ENCODE measurements at places on chromosomes 11 and 22.

GRCh38 chr11:103035791-103036434 is 56.0 kb downstream of the DCUN1D5 start:
- peak; percentile 92 for DNase-seq

DNA sequence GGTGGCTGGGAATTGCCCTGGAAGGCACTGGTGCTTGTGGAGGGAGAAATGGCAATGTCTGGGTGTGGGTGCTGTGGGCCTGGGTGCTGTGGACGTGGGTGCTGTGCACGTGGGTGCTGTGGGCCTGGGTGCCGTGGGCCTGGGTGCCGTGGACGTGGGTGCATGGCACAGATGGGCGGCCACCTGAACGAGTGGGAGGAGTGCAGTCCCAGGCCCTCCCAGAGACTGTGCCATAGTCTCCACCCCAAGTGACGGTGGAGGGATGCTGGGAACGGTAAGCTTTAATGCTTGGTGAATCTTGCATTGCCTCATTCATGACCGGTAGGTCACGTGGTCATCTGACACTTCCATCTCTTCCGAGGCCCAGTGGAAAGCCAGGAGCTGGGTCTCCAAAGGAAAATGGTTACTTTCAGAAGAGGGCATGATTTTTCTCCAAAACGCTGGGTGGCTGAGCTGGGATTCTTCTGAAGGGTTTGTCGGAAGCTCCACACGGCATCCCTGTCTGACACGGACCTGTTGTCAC is 28.8 kb upstream of the BRSK2 start:
- DNase-seq, result no peak

DNA sequence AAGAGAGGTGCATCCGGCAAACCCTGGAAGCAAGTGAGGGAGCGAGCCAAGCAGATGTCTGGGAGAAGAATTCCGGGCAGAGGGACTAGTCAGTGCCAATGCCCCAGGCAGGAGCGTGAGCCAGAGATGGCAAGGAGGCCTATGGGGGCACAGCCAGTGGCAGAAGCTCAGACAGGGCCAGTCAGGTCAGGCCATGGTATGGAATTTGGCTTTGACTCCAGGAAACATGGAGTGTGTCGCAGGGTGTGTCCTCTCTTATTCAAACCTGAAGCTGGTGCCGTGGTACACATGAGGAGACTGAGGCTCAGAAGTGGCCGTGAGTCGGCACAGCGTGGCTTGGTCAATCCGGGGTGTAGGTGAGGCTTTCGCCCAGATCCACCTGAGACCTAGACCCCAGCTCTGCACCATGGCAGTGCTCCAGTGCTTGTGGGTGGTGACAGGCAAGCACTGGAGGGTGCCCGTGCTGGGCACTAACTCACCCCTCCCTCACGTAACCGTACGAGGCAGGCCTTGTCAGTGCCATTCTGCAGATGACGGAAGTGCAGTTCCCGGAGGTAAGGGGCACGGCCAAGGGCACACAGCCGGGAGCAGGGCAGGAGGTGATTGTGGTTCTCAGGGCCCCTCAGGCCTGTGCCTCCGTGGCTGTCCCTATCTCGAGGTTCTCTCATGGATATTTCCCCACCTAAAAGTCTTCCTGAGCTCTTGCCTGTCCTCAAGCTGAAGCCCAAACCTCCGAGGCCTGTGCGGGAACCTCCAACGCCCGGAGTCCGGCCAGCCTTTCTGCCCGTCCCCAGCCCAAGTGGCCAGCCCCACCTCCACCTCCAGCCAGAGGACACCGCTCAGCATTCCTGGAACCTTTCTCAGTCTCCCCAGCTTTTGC is 10.6 kb upstream of the SPI1 start:
- no peak for DNase-seq

DNA sequence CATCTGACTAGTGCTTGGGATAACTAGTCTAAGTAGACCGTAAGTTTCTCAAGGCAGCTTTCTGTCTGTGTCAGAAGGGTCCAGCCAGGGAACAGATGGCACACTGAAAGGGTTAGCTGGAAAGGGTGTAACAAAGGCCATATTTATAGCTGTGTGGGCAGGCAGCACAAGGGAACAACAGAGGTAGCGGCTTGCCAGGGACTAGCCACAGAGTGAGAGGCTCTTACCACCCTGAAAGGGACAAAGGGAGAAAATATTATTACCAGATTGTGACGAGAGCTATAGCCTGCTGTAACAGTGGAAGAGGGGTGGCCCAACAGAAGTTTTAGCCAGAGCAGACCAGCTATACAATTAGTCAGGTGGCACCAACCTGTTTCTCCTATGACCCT is 129.4 kb downstream of the CCDC34 start:
- no peak for DNase-seq

DNA sequence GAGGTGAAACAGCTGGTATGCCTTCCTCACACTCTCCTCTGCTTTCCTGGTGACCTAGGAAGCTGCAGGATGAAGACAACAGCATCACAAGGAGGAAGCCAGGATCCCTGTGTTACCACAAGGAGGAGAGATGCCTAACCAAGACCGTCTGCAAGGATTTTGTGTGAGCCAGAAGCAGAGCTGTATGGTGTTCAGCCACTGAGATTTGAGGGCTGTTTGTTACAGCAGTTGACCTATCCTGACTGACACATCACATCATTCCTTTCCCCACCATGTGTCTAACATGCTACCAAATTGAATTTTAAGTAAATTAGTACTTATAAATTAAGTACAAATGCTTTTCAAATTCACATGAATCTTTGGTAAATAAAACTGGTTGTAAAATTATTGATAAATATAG is 8.9 kb upstream of the CHKA start:
- DNase-seq, result no peak

- DNase-seq, result no peak
Observed at GRCh38 chr11:62567018-62567633, 6.6 kb downstream of the EEF1G start.

DNA sequence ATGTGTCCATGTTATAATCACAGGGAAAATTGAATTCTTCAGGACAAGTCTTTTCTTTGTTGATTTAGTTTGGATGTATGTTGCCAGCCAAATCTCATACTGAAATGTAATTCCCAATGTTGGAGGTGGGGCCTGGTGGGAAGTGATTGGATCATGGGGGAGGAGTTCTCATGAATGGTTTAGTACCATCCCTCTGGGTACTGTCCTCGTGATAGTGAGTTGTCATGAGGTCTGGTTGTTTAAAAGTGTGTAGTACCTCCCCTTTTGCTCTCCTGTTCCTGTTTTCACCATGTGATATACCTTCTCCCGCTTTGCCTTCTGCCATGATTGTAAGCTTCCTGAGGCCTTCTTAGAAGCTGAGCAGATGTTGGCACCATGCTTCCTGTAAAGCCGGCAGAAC is 100.3 kb downstream of the CCDC81 start:
- no peak for DNase-seq

- no peak for DNase-seq
Observed at GRCh38 chr22:19988331-19988808, 28.3 kb downstream of the ARVCF start.

- DNase-seq, result no peak
Observed at GRCh38 chr11:77374108-77374507, 72.6 kb upstream of the GDPD4 start.

DNA sequence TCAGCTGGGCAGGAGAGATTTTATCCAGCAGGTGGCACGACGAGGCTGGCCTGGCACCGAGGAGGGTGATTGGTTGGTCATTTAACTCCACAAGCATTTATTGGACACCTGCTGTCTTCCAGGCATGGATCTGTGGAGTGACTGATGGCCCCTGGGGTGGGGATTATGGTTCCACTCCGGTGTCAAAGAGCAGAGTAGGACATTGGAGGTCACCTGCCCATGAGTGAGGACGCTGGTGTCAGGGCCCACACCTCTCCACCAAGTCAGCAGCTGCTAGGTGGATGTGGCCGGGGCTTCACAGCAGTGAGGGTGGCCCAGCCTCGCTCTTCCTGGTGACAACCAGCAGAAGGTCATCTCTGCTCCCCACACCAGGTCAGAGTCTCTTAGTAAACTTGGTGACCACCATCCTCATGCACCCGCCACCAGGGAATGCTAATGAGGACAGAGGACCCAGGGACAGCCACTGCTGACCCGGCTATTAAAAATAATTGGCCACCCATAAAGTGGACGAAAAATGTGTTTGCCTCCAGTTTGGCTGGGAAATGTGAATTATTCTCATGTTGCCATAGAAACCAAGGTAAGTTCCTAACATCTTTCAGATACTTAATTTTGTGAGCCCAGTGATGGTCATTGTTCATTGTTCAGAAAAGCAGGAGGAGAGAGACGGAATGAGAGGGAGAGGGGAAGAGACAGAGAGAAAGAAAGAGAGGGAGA is 428.7 kb downstream of the TBC1D22A start:
- no peak for DNase-seq

- no peak for DNase-seq
Observed at GRCh38 chr11:24734742-24735237, 237.9 kb downstream of the LUZP2 start.

DNA sequence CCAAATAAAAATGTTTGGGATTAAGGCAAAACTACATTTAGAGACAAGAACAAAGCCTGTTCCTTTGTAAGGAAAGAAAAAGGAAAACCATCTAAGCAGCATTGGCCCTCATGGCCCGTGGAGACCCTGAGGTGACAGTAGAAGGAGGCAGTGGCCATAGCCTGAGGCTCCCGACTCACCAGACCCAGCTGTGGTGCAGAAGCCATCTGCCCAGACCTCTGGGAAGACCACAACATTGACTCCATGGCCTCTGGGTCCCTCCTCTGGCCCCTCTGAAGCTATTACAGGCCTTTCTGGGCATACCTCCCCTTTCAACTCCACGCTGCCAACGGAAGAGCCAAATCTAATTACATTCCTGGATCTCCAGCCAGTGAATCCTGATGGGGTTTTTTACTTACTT is 6.4 kb downstream of the PRAME start:
- no peak for DNase-seq

DNA sequence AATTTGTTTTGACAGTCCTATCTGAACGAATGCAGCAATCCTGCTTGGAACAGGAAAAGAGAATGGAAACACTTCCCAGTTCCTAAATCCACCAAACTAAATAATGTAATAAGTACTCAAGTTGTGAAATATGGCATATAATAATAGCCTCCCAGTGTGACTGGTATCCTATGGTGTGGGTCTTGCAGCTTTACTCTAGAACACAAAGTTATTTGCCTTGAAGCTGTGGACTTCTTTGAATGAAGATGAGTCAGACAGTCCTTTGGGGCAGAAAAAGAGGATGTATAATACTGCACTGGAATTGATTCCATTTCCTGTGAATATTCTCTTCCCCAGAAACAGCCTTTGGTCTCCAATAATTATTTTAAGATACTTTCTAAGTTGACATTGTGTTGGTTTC is 887.0 kb downstream of the KCNA4 start:
- no peak for DNase-seq

DNA sequence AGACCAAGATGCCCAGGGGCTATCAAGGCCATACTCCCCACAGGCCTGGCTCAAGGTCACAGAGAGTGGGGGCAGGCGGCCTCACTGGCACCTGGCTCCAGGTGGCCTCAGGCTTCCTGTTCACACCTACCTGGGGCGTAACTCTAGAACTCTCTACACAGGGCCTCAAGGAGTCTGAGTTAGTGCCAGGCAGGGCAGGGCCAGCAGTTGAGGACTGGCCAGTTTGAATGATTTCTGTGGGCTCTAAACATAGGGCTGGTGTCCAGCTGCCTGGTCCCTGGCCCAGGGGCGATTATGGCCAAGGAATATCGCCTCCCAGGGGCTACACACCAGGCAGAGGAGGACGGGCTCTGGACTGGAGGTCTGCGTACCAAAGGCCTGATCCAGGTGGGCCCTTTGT is 79.2 kb downstream of the WNT7B start:
- no peak for DNase-seq

DNA sequence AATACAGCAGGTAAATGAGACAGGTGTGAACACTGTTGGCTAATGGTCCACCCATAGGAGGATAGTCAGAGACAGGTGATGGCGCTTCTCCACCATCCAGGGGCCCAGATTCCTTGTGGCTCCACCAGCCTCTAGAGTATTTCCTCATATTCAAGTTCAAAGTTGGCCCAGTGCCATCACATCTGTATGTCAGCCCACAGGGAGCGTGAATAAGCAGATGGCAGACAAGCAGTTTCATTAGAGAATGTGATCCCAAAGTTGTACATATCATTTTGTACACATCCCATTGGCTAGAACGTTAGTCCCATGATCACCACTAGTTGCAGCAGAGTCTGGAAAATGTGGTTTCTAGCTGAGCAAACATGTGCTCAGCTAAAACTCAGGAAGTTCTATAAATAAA is 11.0 kb upstream of the CWF19L2 start:
- DNase-seq, result no peak

GRCh38 chr22:37155971-37156370 is 6.3 kb upstream of the IL2RB start:
- DNase-seq, result no peak

DNA sequence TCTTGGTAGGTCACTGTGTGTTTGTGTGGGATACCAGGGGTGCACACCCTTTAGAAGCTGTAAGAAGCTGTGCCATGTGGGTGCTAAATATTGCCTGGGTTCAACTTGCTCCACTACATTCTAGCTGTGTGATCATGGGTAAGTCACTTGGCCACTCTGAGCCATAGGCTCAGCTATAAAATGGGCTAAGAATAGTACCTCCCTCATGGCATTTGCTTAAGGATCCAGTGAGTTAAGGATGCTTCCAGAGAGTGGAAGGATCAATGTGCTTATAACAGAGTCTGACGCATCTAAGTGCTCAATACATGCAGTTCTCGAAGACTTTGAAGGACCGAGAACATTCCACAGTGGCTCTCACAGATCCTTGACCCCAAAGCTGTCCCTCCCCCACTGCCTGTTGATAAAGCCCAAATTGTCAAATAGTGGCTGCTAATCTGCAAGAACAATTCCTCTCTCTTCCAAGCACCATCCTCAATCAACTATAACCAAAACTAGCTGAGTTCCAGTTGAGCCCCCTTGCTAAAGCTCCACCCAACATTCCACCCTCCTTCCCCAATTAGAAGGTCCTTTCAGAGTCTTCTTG is 13.2 kb upstream of the TMPRSS6 start:
- no peak for DNase-seq

- DNase-seq, result no peak
Observed at GRCh38 chr11:92329137-92329536, 104.5 kb downstream of the FAT3 start.

DNA sequence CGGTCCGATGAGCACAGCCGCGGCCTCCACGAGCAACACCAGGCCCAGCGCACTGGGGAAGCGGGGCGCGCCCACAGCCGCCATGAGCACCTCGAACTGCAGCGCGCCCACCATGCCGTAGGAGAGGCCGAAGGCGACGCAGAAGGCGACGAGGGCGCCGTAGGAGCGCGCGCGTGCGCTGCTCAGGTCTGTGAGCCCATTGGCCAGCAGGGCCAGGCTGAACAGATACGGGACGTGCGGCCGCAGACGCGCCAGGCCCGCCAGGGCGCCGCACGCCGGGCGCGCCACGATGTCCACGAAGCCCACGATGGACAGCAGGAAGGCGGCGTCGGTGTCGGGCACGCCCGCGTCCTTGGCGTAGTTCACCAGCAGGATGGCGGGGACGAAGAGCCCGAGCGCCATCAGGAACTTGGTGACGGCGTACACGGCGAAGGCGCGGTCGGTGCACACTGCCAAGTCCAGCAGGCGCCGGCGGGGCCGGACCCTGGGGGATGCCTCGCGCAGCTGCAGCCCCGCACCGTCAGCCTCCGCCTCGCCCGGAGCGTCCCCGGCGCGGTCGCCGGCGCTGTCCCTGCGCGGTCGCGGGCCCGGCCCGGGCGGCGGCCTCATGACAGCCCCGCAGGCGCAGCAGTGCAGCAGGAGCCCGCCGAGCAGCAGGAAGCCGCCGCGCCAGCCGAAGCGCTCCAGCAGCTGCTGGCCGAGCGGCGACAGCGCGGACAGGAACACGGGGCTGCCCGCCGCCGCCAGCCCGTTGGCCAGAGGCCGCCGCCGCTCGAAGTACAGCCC is 2.9 kb downstream of the SLC16A8 start:
- DNase-seq, result no peak

GRCh38 chr22:40829131-40829530 is 10.0 kb upstream of the SLC25A17 start:
- no peak for DNase-seq

- DNase-seq, result no peak
Observed at GRCh38 chr11:29244355-29244754, 772.5 kb downstream of the KCNA4 start.
